ENCODE measurements at places on chromosomes 3 and 15.

- no peak for DNase-seq
Measured at GRCh38 chr3:15405448-15406050, 21.8 kb downstream of the METTL6 start.

DNA sequence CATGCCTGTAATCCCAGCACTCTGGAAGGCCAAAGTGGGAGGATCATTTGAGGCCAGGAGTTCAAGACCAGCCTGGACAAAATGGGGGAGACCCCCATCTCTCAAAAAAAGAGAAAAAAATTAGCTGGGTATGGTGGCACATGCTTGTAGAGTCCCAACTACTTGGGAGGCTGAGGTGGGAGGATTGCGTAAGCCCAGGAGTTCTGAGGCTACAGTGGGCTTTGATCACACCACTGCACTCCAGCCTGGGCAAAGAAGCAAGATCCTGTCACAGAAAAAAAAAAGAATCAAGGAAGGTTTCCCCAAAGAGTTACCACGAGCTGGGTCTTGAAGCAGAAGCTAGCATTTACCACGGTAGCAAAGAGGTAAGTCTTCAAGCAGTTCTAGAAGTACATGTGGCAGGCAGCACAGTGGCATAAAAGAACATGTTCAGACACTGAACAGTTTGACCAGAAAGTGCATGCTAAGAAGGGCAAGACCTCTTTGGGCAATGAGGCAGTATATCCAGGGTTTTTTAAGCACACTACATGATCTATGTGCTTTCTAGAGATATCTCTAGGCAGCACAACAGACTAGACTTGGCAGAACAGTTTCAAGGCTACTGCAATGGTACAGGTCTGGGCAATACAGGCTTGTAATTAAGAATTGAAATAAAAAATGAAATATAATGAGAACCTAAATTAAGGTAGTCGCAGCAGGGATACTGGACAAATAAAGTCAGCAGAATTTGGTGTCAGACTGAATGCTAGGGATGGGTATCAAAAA is 418.5 kb downstream of the SHQ1 start:
- DNase-seq: no peak

DNA sequence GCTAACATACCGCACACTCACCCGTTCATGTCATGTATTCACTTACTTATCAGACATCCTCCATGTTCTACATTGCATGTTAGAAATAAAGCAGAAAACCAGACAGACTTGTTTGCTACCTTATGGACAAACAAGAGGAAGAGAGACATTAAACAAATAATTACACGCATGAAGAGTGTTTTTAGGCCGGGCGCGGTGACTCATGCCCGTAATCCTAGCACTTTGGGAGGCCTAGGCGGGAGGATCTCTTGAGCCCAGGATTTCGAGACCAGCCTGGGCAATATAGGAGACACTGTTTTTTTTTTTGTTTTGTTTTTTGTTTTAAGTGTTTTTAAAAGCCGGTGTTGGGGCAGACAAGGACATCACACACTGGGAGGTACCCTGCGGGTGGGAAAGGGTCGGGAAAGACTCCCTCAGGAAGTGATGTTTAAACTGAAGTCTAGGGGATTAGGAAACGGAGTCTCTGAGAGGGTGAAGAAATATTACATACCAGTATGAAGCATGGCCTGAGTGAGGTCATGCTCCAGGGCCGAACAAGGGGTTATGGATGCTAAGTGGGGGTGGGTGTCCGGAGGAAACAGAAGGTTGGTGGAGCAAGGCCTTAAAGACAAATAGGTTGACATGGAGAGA is 2.1 kb upstream of the USP3 start:
- no peak for DNase-seq

DNA sequence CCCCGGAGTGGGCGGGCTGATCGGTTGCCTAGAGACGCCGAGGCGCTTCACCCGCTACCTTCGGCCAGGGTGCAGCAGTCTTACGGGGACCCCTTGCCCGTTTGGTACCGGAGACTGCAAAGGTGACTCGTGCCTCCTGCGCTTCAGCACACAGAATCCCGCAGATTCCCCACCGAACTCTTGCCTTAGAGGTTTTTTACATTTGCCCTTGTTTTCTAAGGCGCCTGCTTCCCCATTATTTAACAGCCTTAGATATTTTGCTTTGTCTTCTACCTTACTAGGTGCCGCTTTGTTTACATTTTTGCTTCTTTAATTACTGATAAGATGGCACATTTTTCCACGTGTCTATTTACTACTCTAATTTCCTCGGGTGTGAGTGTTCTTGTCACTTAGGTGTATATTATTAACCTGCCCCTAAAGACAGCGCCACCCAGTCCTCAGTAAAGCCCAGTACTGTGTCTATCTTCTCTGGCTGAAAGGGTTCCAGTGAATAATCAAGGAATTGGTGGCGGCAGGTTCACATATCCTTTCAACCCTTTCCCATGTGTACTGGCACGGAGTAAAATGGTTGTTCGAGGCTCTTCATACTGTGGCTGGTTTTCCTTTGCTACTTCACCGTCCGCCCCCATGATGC is 573 bp upstream of the CEP152 start:
- DNase-seq: no peak

DNA sequence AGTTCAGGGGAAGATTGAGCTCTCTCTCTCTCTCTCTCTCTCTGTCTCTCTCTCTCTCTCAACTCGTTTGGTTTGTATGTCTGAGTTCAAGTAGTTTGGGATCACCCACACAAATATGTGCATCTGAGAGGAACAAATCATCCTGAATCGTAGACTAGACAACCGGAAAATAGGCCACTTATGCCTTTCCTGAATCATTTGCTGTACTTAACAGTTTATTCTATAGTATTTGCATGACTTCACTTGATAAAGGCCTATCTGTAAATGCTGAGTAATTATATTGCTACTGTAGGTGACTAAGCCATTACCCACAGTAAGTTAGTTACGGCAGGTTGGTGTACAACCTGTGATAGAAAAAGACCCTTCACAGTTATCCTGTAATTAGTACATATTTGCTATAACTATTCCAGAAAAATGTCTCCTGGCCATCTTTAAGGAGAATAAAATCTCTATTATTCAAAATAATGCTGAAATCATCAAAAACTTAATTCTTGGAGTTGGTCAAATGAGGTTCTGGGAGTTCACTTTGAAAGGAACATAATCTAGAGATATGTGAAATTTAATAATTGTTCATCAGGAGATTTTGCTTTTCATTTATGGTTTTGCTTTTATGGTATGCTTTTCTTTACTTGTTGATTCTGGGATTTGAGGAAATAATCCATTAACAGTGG is 31.1 kb downstream of the OXSM start:
- no peak for DNase-seq

DNA sequence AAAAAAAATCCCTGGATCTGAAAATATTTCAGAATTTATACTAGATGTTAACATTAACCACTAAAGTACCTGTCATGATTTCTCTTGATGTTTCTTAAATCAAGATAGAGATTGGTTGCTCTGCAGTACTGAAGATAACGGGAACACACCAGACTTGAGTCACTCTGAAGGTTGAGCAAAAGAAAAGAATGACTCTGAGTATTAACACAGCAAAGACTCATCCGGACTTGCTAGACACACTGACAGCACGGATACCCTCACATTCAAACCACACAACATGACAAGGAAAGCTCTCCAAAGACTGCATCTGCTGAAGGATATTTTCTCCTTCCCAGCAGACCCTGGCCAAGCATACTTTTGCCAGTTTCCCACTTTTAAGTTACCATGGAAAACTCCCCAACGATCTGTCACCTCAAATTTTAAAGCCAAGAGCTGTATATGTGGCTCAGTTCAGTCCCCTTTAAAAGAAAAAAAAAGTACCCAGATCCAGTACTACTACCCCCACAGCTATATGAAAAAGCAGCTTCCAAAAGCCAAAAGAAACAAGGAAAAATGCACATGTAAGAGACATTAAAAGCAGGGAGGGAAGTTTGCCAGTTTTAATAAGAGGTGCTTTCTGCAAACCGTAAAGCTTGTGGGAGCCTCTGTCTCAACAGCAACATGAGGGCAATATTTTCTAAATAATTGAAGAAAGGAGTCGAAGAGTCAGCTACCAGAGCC is 8.3 kb downstream of the EOGT start:
- DNase-seq: no peak

DNA sequence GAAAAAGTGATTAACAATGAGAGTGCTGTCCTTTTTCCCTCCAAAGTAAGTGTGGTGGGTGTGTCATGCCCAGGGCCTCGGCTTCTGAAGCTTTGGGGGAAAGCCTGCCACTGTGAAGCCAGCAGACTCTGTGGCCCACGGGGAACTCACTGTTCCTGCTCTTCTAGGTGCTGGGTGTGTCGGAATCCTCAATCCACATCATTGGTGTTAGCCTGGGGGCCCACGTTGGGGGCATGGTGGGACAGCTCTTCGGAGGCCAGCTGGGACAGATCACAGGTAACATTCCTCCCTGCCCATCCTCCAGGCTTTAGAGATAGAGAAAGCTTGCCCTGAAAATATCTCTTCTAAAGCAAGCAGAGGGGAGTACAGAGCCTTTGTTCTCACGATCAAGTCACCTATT is 11.6 kb downstream of the PLA1A start:
- no peak for DNase-seq

GRCh38 chr15:55267401-55268175 is 22.0 kb downstream of the RAB27A start:
- no peak for DNase-seq

Data from AG09319 (cell line).